ENCODE measurements at places on chromosomes 4 and X.

GRCh38 chrX:130552444-130553073 lies 150.8 kb downstream of the RBMX2 start:
- DNase-seq: no peak

DNA sequence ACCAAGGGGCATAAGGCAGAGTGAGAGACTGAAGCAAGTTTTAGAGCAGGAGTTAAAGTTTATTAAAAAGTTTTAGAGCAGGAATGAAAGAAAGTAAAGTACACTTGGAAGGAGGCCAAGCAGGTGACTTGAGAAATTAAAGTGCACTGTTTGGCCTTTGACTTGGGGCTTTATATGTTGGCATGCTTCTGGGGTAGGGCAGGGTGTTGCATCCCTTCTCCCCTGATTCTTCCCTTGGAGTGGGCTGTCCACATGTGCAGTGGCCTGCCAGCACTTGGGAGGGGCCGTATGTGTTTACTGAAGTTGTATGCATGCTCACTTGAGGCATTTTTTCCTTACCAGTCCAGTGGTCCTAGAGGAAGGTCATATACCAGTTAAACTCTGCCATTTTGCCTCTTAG lies 35.3 kb upstream of the GPR173 start:
- DNase-seq: no peak

GRCh38 chrX:12891915-12892506 lies 14.4 kb upstream of the TLR8 start:
- no peak for DNase-seq

DNA sequence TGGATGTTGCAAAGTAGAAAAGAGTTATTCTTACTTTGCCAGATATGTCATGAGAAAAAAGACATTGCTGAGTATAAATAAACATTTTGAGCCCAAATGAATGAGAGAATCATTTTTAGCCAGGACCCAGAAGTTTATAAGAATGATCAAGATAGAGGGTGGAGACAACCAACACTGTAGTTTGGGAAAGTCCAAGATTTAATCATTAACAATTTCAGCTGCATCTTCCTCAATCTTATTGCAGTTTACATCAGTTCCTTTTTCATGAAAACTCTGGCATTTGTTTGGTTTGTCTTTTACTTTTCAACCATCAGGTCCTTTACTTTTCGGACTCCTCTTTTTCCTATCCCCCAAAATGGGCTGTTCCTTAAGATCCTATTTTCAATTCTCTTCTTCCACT lies 645.9 kb downstream of the ANKRD50 start:
- DNase-seq: no peak

DNA sequence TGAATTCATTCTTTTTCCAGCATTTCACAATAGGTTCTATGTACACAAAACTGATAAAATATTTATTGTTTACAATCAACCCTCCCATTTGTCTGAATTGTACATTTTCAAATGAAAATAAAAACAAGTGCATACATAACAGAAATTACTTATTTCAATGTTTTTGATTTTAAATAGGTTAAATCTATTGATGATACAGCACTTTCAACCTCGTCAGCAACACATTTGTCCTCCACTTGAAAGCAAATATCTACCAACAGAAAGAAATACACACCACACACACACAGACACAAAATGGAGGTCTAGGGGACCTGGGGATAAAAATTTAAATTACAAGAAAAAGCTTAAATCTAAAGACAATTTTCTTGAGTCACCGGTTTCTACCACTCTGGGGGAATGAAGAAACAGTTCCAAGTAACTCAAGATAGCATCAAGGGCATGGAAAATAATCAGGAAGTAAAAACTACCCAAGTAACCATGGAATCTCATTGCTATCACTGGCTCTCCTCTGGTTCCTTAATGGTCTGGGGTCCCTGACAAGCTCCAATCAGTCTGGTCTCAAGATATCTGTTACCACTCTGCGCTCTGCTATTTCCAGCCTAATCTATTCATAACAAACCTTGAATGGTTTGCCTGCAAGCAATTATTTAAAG lies 27.6 kb downstream of the ANKRD17 start:
- no peak for DNase-seq
